ENCODE measurements at places on chromosomes 3 and 15.

- no peak for DNase-seq
Measured at GRCh38 chr3:184944241-184944640, 132.3 kb downstream of the VPS8 start.

DNA sequence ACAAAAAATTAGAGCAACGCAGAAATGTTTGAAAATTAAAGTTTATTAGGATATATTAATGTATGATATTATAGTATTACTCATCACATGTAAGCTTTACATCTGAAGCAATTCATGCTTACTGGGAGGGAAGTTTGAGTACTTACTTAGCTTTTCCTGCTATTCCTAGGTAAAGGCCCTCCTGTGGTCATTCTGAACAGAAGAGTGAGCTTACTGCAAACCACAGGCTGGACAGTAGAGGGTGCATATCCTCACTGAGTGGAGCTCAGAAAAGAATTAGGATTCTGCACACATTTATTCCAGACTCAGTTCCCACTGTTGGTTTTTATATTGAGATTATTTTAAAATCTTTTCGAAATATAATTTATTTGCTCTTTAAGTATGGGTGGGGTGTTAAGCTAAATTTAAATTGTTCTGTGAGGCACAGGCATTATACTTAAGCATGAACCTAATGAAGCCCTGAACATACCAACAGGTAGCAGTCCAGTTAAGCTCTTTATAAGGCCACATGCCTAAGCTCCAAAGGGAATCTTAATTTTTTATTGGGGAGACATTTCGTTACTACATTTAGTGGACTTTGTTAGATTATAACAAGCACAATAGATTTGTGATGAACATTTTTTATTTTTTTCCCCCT lies 10.2 kb downstream of the MRPS22 start:
- peak; percentile 77 for DNase-seq

- DNase-seq, result no peak
Measured at GRCh38 chr15:95498961-95499360, 831.5 kb upstream of the NR2F2 start.

DNA sequence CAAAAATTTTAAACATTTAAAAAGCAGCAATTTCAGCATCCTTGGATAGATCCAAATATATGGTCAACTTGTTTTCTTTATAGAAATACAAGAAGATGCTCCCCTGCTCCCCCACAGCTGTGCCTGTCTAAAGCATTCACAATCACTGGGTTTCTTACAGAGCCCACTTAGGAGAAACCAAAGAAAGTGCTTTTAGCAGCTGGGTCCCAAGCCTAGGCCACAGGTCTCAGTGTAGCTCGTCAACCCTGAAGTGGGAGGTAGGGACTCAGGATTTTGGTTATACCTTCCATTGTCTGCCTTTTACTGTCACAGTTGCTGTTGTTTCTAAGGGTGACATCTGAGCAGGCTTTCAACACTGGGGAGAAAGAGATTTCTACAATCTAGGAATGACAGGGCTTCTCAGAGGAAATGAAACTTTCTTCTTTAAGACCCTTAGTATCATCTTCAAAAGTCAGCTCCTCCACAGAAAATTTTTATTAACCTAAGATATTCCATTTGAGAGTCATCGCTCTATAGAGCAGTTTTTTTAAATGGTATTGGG lies 199.3 kb upstream of the CMC1 start:
- DNase-seq, result no peak

GRCh38 chr3:50221411-50222168 lies 14.4 kb upstream of the GNAI2 start:
- no peak for DNase-seq

GRCh38 chr3:181790561-181790960 lies 78.8 kb downstream of the SOX2 start:
- no peak for DNase-seq

- DNase-seq, result peak; percentile 52
Measured at GRCh38 chr15:43845421-43845820, 18.6 kb downstream of the WDR76 start.

GRCh38 chr3:148318240-148318639 lies 379.5 kb upstream of the AGTR1 start:
- DNase-seq, result no peak

DNA sequence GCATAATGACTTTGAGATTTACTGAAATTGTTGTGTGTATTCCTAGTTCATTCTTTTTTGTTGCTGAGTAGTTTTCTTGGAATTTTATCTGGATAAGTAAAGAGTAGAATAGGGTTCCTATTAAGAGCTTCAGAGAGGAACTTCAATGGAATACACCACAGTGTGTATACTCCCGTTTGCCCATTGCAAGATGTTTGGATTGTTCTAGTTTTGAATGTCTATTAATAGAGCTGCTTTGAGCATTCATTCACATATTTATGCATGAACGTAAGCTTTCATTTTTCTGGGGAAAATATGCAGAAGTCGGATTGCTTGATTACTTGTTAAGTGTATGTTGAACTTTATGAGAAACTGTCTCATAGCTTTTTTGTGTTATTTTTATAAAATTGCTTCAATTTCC lies 580.5 kb downstream of the OTOL1 start:
- DNase-seq, result no peak

DNA sequence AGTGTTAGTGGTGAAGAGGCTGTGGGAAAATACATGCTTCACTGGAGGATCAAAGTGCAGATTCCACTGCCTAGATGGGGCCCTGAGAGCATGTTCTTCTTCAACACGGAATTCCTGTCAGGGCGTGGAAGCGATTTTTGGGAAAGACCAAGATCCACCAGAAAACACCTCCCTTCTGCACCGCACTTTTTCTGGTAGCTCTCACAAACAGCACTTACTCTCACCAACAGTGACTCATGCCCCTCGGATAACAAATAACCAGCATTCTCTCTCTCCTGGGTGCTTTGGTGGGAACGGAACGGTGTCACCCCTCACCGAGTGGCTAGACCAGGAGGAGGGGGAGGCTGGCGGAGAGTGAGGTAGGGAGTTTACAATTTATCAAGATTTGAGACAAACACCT lies 40.1 kb downstream of the ADAMTSL3 start:
- DNase-seq, result peak; percentile 61

DNA sequence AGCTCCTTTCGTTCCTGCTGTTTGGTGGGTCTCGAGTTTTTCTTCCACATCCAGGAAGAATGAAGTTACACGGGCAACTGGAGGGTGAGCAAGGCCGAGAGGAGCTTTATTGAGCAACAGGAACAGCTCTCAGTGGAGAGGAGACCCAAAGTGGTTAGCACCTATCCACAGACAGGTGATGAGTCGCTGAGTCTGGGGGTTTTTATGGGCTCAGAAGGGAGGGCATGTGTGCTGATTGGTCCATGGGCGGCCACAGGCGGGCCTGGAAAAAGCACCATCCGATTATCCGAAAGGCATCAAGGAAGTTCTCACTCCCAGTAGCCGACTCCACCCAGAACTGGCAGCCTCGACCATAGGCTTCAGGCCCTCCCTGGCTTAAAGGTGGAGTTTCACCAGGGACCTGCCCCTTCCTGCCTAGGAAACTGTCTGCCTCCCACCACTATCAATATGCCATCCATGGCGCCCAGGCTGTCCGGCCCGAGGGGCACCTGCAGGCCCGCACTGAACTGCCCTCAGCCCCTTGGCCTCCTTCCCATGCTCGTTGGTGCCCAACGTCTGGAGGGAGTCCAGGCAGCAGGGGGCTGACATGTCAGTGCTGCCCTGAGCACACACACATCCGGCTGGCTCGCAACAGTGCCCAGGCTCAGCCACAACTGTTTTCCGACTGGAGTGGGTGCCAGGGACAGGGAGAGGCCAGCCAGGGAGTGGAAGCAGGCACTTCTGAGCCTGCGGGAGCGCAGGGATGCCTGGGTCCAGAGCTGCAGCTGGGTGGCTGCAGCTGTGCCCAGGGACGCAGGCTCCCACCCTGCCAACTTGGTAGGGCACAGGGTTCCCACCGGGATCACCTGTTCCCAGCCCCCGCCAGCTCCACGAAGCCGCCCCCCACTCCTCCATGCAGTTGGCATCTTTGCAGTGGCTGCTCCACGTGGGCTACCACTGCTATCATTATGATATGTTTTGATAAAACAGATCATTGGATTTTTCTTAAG lies 170.2 kb downstream of the FNDC3B start:
- no peak for DNase-seq

- DNase-seq, result no peak
Measured at GRCh38 chr3:55655544-55655943, 168.4 kb upstream of the WNT5A start.
